ENCODE measurements at places on chromosomes 13 and 19.

DNA sequence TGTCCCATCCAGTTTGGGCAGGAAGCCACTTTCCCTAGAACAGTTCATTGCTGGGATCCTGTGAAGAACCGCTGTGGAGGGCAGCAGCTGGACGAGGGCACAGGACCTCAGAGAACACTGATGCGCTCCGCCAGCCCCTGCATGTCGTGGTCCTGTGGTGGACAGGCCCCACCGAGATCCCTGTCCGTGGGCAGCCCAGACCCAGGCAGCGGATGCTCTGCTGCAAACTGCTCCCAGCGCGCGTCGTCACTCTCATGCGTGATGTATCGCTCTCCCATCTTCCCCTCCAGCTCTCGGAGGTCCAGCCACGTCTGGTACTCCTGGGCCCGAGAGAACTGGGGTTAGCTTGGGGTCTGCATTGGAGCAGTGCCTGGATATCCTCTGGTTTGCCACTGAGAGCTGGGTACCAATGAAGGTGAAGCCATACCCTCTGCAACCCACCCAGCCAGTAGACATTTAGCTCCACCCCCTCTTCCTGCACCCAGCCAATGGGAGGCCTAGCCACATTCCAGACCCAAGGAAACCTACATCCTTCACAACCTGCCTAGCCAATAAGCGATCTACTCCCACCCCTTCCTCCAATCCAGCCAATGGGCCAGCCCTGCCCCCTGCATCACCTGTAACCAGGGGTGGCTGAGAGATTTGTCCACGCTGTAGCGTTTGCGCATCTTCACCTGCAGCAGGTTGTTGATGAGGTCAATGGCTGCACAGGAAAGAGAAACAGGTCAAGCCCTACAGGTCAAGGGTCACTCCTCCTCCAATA lies 13.6 kb upstream of the DACT3 start:
- DNase-seq: no peak

GRCh38 chr19:287381-287871 lies 3.8 kb downstream of the PLPP2 start:
- DNase-seq: no peak

DNA sequence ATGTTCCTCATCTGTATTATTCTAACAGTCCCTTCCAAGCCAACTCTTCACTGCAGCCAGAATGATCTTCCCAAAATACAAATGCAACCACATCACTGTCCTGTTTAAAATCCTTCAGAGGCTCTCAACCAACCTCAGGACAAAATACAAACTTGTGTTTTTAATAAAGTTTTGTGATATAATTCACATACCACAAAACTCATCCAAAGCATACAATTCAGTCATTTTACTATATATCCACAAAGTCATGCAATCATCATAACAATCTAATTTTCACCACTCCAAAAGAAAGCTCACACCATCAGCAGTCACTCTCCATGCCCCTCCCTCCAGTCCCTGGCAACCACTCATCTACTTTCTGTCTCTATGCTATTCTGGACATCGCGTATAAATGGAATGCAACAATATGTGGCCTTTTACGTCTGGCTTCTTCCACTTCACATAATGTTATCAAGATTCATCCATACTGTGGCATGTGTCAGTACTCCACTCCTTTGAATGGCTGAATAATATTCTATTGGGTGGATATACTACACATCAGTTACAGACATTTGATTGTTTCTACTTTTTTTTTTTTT lies 81.7 kb upstream of the DOCK9 start:
- DNase-seq: no peak

GRCh38 chr13:40445557-40445990 lies 220.9 kb downstream of the FOXO1 start:
- no peak for DNase-seq

DNA sequence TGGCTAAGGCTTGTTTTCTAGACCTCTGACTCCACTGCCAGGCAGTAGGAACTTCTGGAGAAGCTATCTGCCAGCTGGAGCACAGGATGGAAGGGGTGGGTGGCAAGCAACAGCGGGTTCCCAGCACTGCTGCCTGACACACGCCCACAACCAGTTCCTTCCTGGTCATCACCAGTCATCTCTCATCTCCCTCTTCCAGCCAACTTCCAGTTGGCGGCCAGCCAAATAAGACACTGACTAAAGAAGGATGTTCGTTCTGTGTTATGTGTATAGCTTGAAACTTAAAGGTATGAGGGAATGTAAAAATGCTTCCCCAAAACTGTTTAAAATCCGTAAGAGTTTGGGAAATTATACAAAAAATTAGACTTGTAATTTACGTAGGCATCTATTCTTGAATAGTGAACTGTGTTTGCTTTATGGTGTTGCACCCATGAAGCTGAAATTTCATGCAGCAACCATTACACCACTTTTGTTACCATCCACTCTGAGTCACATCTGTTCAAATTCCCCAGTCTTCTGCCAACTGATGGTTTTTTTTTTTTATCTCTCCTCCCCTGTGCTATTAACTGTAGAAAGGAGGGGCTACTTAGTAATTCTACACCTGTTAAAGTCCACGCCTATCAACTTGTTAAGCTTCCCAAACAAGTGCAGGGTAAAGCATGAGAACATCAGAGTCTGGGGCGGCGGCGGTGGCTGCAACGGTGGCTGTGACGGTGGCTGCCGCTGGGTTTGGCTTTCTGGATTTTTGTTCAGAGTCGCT lies 86.2 kb upstream of the FRY start:
- no peak for DNase-seq

DNA sequence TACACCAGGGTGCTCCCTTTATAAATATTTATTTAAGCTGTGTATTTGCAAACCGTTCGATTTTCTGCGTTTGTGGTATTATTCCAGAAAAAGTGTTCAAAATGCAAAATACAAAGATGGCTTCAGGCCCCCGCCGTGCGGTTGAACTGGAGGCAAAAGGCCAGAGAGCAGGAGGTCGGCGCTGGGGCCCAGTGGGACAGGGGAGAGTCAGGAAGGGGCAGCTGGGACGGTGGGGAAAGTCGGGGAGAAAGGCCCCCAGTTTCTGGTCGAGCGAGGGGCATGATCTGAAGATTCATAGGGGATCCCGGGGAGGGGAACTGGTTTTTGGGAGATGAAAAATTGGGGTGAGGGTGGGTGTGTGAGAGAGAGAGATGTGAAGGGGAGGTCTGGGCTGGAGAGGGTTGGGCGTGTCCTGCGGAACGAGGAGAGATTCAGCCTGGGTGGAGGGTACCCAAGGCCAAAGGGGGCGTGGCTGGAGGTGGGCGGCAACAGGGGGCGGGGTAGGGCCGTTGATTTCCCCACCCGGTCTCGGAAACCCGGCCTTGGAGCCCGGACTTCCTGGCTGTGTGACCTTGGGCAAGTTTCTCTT lies 678 bp downstream of the ISOC2 start:
- DNase-seq: no peak

- DNase-seq: no peak
These were observed 24.9 kb downstream of the MPND start for GRCh38 chr19:4368128-4368820.

DNA sequence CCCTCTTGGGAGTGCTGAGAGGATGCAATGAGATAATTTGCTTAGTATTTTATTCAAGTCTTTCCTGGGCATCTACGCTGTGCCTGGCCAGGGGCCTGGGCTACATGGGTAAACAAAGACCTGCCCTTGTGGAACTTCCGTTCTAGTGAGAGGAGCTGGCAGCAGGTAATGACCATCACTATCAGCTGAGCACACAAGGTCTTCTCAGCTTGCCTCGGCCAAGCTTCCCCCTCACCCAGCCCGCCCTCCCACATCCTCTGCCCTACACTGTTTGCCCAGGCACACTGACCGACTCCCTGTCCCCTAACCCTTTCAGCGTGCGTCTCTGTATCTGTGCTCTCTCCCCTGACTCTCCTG lies 8.6 kb upstream of the FKRP start:
- DNase-seq: no peak

- DNase-seq: no peak
These were observed 753 bp downstream of the ZNF235 start for GRCh38 chr19:44303976-44304568.

DNA sequence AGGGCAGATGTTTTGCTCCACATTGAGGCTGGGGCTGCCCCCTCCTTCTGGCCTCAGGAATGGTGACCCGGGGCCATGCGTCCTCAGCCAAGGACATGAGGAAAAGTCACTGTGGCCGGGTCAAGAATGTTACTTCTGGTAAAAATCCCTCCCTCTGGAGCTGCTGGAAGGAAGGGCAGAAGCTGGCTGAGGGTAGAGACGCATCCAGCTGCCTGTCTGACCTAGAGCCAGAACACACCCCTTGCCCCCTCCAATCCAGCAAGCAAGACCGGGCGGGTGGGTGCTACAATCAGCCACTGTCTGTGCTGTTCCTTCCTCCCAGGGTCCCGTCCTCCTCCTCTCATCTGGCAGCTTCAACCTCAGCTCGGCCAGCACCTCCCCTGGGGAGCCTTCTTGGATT lies 59.0 kb downstream of the PTPRS start:
- no peak for DNase-seq

DNA sequence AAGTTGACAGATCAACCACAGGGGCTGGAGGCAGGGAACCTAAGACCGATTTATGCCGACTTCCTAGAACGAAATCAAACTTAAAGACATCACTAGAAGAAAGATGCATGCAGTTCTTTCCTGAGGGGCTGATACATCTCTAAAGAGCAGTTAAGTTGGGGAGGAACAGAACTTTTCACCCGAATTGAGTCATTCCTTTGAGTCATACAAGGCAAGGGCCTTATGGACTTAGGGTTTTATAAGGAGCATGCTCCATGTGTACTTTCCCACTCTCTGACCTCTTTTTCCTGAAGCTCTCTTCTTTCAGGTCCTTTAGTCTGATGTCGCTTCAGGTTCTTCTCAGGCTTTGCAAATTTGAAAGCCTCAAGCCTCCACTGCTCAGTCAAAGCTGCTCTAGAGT lies 7.9 kb upstream of the FBXL3 start:
- no peak for DNase-seq

DNA sequence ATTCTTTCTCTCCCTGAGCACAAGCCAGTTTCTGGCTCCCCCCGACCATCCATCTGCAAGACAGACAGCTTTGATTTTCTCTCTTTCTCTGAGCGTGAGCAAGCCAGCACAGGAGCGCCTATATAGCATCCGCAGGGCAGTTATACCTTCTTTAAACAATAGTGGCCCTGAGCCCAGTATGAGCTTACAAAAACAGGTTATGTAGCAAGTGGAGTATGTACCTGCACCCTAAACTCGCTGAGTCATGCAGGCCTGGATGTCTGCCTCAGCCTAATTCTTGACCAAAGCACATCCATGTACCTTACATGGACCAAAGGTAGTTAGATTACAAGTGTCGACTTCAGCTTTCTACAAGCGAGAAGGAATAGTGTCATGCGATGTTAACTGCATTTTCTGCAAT lies 61.7 kb downstream of the RAP2A start:
- no peak for DNase-seq

DNA sequence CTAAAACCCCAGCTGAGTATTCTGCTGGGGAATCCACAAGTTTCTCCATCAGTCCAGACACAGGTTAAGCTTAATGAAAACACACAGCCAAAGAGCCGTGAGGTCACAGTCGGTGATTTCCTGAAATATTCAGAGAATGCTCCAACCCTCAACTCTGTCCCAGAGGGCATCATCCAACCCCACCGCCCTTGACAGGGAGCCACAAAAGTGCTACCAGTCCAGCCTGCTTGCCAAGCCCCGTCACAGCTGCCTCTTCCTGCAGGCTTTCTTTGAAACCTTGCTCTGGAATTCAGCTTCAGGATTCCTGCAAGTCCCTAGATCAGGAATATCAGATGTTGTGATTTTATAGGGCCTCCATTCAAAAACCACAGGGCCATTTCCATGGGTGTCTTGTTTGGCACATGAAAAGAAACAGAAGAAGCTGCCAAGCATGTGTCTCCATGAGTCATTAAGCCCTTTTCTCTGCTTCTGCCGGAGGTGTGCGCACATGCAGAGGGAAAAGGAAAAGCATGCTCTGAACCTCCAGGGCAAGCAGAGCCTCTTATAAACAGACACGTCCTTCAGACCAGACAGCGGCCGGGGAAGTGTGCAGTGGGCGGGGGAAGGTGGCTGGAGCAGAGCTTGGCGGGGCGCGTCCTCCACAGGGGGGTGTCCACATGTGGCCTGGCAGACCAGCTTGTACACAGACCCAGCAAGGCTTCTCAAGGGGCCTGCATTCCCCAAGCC lies 164.7 kb downstream of the KATNAL1 start:
- DNase-seq: no peak

DNA sequence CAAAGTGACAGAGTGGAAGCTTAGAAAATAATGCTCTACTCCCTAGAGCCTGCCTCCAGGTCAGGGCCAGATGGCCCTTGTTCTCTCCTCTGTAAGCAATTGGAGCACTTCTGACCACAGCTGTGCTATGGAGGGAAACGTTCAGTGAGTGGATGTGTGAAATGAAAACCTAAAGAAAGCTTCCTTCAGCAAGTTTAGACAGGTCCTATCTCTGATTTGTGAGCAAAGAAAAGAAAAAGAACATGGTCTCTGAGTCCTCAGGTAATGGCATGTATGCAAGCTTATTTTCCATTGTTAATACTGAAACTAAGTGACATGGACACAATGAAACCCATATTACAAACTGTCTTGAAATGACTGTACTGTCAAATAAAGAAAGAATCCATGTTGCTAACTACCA lies 1486.8 kb downstream of the EFNB2 start:
- no peak for DNase-seq

DNA sequence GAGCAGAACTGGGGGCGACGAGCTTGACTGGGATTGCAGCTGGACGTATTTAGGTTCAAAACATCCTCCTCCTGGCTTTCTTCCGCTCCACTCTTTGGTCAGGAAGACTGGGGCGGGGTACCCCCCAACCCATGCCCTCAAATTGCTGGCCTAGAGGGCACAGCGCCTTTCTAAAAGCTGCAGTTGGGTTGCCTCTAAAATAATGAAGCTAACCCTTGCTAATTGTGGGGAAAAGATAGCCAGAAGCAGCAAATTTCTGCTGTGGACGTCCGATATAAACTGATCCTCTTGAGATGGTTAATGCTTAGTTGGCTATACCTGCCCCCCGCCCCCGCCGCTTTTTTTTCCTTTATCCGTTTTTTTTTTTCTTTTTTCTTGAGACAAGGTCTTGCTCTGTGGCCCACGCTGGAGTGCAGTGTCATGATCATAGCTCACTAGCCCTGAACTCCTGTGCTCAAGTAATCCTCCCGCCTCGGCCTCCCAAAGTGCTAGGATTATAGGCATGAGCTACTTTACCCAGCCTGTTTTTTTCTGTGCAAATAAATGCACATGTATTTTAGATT lies 754 bp upstream of the CHERP start:
- DNase-seq: no peak

DNA sequence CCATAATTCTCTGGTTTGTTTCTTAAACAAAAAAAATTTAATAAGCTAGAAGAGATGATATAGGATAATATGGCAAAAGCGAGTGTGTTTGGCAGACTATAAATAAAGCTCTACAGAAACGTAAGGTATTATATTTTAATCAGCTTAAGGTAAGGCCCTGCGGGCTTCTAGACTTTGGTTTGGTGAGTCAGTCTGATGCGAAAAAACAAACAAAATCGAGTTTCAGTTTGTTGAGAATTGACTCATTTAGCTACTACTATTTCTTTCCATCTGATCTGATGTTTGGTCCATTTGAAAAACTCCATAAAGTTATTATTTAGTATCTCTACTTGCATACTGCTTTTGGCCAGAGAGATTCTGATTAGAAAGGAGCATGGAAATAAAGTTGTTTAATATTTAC lies 138.0 kb downstream of the MIPEP start:
- no peak for DNase-seq

DNA sequence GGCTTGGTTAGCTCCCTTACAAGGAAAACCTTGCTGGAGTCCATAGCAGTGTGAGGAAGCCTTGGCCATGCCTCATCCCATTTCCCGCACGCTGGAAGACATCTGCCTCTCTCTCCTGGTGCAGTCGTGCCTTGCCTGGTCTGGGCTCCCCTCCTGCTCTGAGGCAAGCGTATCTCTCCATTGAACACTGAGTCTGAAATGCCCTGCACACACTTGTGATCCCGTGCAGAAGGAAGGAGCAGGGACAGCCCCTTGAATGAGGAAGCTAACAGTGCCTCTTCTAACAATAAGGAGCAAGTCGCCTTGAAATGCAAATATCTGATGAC lies 407 bp upstream of the ZNF440 start:
- DNase-seq: no peak
